Activated CD4-positive, alpha-beta T cell treated with anti-CD3 and anti-CD28 coated beads, Interleukin-2, amount 10 ng/mL, durations not matched to agents 7 days and 5 days (primary cell): ENCODE measurements at places on chromosomes 5 and 9. TPM values are rescaled to one million over a fixed set of nuclear protein-coding genes. Genes with fewer than 3 reads are reported as not detected.

Gene SARDH
- total RNA-seq, result 1.9 TPM

Gene CHSY3
- not detected for total RNA-seq

Gene ARSI
- not detected for total RNA-seq

Gene SHISAL2B
- total RNA-seq, result not detected

Gene PCDHGA6
- not detected for total RNA-seq

Gene CD14
- total RNA-seq, result 0.21 TPM

Gene GAPVD1
- 49.7 TPM for total RNA-seq

Gene PCA3
- not detected for total RNA-seq

Gene KIF27
- 3.2 TPM for total RNA-seq

Gene PITX1
- not detected for total RNA-seq

Gene FAM153A
- 8.4 TPM for total RNA-seq

Gene LHX3
- not detected for total RNA-seq

Gene MYOZ3
- 0.05 TPM for total RNA-seq

Gene SAXO1
- total RNA-seq, result not detected

Gene PRRC1
- 39.4 TPM for total RNA-seq
